ENCODE measurements at places on chromosomes 1 and 21. TPM values are rescaled to one million over a fixed set of nuclear protein-coding genes. Genes with fewer than 3 reads are reported as not detected.

DNA sequence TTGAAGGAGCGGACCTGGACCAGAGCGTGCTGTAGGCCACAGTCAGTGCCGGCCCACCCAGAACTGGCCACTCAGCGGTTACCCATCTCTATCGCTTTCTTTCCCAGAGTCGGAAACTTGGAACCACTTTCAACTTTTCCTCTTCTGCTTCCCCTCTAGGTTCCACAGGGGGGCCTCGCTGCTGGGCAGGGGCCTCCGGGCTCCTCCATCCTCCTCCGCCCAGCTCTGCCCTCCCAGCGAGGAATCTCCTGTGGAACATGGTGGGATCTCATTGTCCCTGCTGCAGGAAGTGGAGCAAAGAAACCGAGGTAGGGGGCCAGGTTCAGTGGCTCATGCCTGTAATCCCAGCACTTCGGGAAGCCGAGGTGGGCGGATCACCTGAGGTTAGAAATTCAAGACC is 139.2 kb downstream of the ETS2 start:
- DNase-seq = no peak
- peaks cover 3% of the 10 kb centered on the region for H3K27me3 ChIP-seq
- no peak overlapping the region for H3K27ac ChIP-seq
- H3K4me3 ChIP-seq = no peak overlapping the region
- no peaks in the 10 kb centered on the region for H3K36me3 ChIP-seq

- no peak overlapping the region for H3K4me3 ChIP-seq
- H3K27me3 ChIP-seq = no peaks in the 10 kb centered on the region
- DNase-seq = no peak
- H3K36me3 ChIP-seq = no peaks in the 10 kb centered on the region
Observed at GRCh38 chr1:7438921-7439655, 332.0 kb upstream of the VAMP3 start.

CNIH3 gene
- 5.6 TPM for total RNA-seq

DNA sequence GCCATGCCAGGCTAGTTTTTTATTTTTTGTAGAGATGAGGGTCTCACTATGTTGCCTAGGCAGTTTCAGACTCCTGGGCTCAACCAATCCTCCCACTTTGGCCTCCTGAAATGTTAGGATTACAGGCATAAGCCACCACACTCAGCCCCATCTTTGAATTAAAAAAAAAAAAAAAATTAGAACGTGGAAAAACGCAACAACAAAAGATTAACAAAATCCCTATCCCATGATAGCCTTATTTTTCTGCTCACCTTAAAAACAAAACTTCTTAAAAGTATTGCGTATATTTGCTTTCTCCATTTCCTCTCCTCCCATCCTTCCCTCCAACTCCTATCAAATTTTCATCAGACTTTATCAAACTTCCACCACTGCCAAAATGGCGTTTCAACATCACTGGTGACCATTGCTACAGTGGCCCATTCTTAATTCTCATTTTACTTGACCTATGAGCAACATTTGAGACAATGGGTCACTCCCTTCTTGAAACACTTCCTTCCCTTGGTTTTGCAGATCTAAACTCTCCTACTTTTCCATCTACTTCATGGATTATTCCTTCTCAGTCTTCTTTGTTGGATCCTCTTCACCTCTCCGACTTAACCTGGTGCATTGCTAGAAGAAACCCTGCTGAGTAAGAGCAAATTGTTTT is 579 bp upstream of the ZNF684 start:
- H3K4me3 ChIP-seq = peak overlapping the region; percentile 92
- no peak for DNase-seq
- no peaks in the 10 kb centered on the region for H3K36me3 ChIP-seq
- H3K27ac ChIP-seq = peak overlapping the region; percentile 78

GRCh38 chr21:14312871-14313270 is 70.1 kb downstream of the HSPA13 start:
- DNase-seq = no peak
- H3K4me3 ChIP-seq = no peak overlapping the region
- no peaks in the 10 kb centered on the region for H3K4me1 ChIP-seq
- H3K27ac ChIP-seq = no peak overlapping the region
- H3K27me3 ChIP-seq = no peaks in the 10 kb centered on the region

- no peaks in the 10 kb centered on the region for H3K36me3 ChIP-seq
- H3K4me1 ChIP-seq = peaks cover 4% of the 10 kb centered on the region
- H3K27me3 ChIP-seq = no peaks in the 10 kb centered on the region
- H3K27ac ChIP-seq = no peak overlapping the region
Observed at GRCh38 chr1:154621875-154622274, 13.9 kb upstream of the ADAR start.

DNA sequence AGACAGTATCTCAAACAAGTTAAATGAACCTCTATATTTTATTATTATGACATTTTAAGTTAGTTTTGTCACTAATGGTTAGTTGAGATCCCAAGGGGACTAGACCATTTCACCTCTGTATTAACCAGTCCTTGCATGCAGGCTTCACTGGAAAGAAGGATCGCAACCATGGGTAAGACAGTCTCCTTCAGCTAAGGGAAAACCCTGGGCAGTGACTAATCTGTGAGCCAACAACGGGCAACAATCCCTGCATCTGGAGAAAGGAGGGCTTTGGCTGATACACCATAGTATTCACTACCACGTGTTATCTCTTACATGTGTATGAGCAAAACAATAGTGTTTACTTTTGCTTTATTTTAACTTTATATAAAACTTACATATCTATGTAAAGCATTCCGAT is 708.8 kb upstream of the CHRM3 start:
- H3K4me3 ChIP-seq = no peak overlapping the region
- H3K36me3 ChIP-seq = no peaks in the 10 kb centered on the region
- no peak overlapping the region for H3K27ac ChIP-seq
- DNase-seq = no peak
- H3K4me1 ChIP-seq = no peaks in the 10 kb centered on the region

DNA sequence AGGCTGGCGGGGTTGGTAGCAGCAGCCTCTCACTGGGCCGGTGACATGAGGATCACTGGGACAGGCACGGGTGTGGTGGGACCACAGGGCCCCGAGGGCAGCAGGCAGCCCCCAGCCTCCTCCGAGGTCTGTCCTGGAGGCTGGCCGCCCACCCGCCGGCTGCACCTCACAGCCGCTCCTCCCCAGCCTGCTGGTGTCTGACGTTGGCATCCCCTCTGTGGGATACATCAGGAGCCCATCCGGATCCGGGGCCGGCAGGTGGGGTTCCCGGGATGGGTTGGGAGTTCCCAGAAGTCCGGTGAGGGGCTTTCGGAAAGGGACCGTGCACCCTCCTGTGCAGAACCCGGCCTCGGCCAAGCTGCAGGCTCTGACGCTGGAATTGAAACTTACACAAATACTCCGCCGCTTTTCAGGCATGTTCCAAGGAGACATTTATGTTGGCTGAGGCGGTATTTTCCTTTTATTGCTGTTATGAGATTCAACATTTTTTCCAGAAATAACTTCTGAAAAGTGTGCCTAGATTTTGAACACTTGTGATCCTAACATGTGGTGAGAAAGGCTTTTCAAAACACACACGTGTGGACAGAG is 142.1 kb upstream of the ARHGEF16 start:
- no peaks in the 10 kb centered on the region for H3K36me3 ChIP-seq
- no peak for DNase-seq
- H3K4me1 ChIP-seq = peaks cover 15% of the 10 kb centered on the region
- H3K27ac ChIP-seq = no peak overlapping the region
- H3K27me3 ChIP-seq = peaks cover 21% of the 10 kb centered on the region
- H3K4me3 ChIP-seq = no peak overlapping the region

GRCh38 chr1:163928069-163928468 is 606.3 kb downstream of the NUF2 start:
- H3K27ac ChIP-seq = no peak overlapping the region
- no peaks in the 10 kb centered on the region for H3K27me3 ChIP-seq
- no peaks in the 10 kb centered on the region for H3K4me1 ChIP-seq
- H3K36me3 ChIP-seq = no peaks in the 10 kb centered on the region
- no peak for DNase-seq

DNA sequence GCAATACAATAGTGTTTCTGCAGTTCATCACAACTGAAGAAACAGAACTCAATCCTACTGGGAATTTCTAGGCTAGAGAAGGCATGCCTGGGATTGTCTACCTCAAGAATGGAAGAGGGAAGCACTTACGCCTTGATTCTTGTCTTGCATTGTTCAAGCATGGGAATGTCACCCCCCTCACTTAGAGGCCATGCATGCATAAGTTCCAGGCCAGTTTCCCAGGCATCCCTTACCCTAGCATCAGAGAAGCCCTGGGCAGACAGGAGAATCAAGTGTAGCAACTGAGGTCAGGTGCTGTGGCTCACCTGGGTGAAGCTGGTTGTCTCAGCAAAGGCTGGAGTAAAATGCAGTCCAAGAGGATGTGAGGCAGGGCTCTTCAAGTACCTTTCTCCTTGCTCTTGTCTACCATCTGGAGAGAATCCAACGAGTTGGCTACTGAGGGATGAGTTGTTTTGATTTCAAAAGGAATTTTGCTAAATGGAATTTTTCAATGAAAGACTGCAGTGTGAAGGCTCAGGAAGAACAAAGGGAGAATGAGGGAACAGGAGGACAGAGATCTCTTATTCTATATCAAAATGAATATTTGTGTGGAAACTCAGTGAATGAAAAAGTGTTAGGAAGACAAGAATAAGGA is 174.3 kb downstream of the NEK7 start:
- no peaks in the 10 kb centered on the region for H3K27me3 ChIP-seq
- H3K4me1 ChIP-seq = no peaks in the 10 kb centered on the region
- H3K27ac ChIP-seq = no peak overlapping the region

DNA sequence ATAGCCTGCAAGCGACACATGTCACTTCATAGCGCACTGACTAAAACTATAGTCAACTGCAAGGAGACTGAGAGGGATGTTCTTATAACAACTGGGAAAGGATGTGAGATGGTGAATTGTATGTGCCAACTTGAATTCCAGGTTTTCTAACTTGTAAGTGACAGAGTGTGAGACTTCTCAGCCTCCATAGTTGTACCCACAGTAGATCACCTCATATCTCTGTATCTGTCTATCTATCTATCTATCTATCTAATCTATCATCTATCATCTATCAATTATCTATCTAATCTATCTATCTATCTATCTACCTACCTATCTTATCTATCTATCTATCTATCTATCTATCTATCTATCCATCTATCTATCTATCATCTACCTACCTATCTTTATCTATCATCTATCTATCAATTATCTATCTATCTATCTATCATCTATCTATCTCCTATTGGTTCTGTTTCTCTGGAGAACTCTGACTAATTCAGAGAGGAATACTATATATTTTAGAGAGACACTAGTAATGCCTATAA is 162.3 kb downstream of the CTH start:
- H3K27ac ChIP-seq = no peak overlapping the region
- H3K36me3 ChIP-seq = no peaks in the 10 kb centered on the region
- H3K4me3 ChIP-seq = no peak overlapping the region
- no peak for DNase-seq
- H3K27me3 ChIP-seq = no peaks in the 10 kb centered on the region

HCRTR1 gene
- 0.35 TPM for total RNA-seq

DNA sequence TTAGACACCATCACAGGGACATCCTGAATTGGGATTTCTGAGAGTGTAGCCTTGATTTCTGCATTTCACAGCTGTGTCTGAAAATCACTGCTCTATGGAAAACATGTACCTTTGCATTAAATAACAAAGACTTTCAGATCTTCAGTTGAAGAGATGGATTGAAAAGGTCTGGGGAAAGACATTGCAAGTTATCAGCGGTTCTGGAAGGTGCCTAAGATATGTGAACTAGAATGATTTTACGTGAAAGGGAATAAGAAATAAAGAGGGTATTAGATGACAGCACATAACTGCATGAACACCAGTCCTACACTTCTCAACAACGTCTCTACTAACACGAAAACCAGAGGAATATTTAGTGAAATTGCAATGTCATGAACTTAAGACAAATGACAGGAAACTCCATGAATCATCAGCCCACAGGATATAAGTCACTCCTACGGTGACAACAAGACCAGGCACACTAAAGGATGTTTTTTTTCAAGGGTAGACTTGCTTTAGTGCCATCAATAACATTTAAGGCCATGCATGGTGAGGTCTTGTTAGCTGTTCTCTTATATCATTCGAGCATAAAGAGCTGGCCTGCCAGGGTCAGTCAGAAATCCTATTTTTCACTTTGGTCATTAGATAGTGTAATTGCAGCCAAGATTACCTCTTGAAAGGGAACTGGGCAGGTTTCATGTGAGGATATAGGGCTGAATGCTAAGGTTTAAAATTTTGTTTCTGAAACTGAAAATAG is 283.1 kb downstream of the GRIK1 start:
- no peak overlapping the region for H3K27ac ChIP-seq
- H3K4me1 ChIP-seq = no peaks in the 10 kb centered on the region
- H3K36me3 ChIP-seq = no peaks in the 10 kb centered on the region
- no peak overlapping the region for H3K4me3 ChIP-seq
- no peaks in the 10 kb centered on the region for H3K27me3 ChIP-seq

DNA sequence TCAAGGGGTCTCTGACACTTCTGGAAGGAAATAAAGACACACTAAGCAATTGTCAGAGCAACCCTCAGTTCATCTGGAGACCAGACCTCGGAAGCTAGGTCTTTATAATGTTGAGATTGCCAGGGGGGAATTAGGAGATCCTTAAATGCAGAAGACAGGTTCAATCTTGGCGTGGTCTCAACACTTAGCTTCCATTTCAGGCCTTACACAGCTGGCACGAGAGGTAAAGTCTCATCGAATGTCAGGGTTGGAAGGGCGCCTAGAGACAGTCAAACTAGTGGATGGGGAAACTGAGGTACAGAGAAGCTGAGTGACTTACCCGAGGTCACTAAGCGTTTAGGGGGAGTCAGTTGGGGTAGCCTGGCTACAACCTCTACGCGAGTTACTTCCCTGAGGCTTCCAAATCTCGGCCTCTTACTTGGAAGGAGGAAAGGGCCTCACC is 562 bp upstream of the EPB41 start:
- no peaks in the 10 kb centered on the region for H3K27me3 ChIP-seq
- H3K27ac ChIP-seq = no peak overlapping the region
- DNase-seq = no peak
- H3K4me3 ChIP-seq = peak overlapping the region; percentile 27

GRCh38 chr1:52552236-52552504 is 722 bp downstream of the TUT4 start:
- peaks cover 10% of the 10 kb centered on the region for H3K4me1 ChIP-seq
- H3K27me3 ChIP-seq = no peaks in the 10 kb centered on the region
- H3K4me3 ChIP-seq = peak overlapping the region; percentile 86
- DNase-seq = no peak
- H3K27ac ChIP-seq = 0 out of 2 replicates have a peak overlapping the region, but pooled peaks have one; percentile 58

DNA sequence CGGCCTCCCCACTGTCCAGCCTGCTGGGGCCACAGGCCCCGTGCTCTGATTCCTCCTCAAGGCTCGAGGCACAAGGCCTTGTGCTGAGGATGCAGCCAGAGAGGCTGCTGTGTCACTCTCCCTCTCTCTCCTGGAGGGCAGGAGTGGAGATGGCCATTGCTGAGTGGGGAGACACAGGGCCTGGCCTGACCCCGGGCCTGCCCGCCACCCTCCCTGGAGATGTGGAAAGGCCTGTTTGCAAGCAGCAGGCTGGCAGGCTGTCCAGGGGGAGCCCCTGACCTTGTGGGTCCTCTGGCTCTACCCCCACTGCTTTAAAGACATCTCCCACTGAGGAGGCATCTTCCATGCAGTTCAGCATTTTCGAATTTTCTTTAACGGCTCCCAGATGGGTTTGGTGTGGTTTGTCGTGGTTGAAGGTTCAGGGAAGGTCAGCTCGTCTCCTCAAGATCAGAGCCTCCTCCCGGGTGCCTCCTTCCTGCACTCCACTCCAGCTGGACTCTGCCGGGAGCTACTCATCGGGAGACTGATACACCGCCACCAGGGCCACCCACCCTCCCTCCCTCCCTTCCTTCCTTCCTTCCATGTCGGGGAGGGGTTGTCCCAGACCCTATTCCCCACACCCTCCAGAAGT is 69.1 kb downstream of the SPSB1 start:
- no peak overlapping the region for H3K4me3 ChIP-seq
- no peak for DNase-seq
- no peak overlapping the region for H3K27ac ChIP-seq
- no peaks in the 10 kb centered on the region for H3K4me1 ChIP-seq
- no peaks in the 10 kb centered on the region for H3K36me3 ChIP-seq

S100A14 gene
- total RNA-seq = 1.4 TPM

Data from H1 (cell line).